CMK (cell line): ENCODE measurements at places on chromosomes 6 and 20.

DNA sequence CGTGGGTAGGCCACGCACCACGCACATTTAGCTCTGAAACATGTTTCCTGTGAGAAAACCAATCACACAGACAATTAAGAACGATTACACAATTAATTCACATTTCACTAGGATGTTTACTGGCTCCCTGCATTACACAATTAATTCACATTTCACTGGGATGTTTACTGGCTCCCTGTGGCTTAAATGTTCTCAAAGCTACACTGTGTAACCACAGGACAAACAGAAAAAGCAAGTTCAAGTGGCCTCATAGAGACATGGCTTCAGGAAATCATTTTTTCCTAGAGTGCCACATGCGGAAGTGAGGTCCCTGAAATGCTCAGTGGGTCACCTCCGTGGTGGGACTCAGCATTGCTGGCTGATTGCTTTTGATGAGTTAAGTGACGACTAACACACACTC, 61.7 kb upstream of the XRN2 start:
- no peak for DNase-seq

GRCh38 chr6:78559056-78559455, 308.3 kb upstream of the IRAK1BP1 start:
- no peak for DNase-seq

- DNase-seq = no peak
These were observed 8.8 kb downstream of the MYL9 start for GRCh38 chr20:36549942-36550789.

DNA sequence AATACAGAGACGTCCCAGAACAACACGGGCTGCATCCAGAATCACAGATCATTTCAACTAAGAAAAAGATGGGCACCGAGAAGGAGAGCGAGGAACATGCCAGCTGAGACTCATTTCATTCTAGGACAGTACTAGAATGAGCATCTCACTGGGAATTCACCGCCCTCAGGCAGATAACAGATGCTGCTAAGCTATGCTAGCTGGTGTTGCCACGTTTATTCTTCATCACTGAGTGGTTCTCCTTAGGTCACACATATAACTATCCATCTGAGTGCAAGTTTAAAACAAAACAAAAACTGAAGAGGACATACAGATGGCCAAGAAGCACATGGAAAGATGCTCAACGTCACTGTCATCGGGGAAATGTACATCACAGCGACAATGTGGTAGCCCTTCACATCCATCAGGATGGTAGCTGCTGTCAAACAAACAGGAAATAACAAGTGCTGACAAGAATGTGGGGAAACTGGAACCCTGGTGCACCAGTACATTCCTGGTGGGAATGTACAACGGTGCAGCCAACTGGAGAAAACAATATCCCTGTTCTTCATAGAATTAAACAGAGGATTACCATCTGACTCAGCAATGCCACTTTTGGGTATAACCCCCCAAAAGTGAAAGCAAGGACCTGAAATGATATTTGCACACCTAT, 97.6 kb downstream of the SLC22A23 start:
- DNase-seq = no peak

DNA sequence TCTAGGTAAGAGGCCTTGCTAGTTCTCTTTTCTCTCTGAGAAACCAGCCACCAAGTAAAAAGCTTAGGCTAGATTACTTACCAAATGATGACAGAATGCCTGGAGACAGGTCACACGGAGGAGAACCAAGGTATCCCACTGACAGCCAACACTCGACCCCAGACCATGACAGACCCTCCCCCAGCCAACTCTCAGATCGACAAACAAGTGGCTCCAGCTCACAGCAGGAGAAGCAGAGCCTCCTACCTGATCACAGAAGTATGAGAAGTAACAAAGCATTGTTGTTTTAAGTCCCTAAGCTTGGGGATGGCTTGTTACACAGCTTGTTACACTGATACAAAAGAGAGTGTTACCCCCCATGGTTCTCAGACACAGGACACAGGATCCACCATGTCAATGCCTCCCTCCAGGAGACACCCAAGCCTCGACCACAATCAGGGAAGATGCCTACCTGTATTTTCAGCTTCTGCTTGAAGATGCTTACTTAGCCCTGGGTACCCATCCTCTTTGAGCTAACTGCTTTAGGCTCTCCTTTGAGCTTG, 423.8 kb upstream of the JARID2 start:
- no peak for DNase-seq

GRCh38 chr6:138689849-138690248, 83.7 kb upstream of the CCDC28A start:
- DNase-seq = no peak

DNA sequence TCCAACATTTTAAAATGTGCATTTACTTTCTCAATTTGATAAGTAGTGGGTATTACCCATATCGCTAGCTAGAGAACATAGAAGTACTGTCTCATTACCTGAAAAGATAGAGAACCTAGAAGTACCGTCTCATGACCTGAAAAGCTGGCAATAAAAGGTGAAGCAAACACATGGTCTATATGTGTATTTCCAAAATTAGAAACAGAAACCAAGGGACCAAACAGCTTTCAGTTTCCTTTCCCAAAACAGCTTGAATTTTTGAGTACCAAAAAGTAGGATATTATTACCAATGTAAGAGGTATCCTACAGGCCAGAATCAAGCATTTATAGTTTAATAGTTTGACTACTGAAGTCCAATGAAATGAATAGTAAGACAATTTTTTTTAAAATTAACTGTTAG, 77.2 kb downstream of the KIF13A start:
- DNase-seq = no peak
